Hematopoietic multipotent progenitor cell treated with erythropoietin and hydrocortisone succinate and interleukin-3 and kit ligand, for 6 days (in vitro differentiated cells): ENCODE measurements at places on chromosomes 16 and 17.

DNA sequence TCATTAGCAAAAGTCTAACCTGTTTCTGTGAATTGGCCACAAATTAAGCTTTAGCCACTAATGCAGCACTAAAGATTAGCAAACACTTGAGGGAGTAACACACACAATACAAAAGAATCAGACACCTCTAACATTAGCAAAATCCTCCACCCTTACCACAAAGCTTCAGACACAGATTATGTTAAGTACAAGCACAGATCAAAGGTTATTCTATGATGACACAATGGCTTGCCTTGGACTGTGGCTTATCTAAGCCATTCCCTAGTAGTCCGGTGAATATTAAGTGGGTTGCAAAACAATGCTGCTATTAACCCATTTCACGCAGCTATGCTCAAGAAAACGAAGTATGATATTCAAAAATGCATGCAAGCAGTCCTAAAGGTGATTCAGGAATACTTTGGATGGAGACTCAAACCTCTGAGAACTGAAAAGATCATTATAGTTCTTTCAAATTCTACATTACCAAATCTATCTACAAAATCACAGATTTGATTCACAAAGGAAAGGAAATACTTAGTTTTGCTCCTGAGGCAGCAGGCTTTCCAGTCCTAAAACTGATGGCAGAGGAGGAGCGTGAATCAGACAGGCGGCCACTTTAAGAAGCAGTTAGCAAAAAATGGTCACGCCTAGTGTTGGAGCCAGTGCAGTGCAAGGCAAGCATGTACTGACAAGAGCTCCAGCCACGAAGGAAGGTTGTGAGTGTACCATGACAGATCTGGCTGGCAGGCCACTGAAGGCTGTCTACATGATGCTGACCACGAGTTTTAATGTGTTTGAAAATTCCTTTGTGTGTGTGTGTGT is 67.2 kb downstream of the PARN start:
- peak; percentile 28 for DNase-seq

GRCh38 chr17:67392111-67392510 is 15.0 kb downstream of the PITPNC1 start:
- DNase-seq = no peak

DNA sequence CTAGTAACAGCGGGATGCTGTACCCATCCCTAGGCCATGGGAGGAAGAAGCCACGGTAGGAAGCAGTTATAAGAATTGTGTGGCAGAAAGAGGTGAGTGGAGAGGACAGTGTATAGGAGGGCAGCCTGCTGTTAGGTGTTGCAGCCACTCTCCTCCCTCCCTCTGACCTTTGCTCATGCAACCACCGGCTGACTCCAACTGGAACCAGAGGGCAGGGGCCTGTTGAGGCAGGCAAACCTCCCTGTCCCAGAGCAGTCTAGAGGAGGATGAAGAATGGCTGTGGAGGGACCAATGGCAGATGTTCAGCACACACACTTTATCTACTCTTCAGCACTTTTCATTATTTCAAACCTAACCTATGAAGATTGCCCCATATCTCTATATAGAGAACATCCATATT is 2.2 kb downstream of the TXNL4B start:
- no peak for DNase-seq

GRCh38 chr16:64991001-64991400 is 130.9 kb downstream of the CDH11 start:
- DNase-seq = no peak

DNA sequence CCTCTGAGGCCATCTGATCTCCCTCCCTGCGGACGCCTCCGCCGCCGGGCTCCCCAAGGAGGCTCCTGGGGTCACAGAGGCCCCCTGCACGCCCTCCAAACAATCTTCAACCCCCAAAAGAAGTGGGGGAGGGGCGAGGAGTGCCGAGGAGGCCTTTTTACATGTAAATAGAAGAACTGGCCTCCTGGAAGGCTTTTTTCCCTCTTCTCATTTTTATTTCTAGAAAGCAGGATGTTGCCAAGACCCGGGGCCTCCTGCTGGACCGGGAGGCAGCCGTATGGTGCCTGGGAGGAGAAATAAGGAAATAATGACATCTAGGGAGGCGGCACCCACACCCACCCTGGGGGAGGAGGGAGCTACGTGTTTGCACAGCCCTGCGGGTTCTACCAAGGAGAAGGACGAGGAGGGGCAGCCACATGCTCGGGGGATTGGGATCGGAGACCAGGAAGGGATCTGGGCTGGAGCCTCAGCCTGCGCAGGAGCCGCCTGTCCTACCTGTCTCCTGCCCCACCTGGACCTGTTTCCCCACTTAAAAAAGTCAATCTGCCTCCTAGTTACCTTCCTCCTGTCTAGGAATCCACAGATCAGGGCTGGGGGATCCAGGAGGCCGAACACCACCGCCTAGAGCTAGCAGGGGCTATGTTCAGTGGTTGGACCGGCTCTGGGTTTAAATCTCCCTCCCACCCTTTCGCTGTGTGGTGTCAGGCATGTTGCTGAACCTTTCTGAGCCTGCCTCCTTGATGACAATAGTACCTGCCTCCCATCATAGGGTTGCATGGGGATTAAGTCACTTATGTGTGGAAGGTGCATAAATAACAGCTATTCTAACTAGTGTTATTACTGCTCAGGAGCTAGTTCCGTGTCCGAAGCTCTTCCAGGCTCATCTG is 175.7 kb upstream of the GSE1 start:
- peak; percentile 41 for DNase-seq

DNA sequence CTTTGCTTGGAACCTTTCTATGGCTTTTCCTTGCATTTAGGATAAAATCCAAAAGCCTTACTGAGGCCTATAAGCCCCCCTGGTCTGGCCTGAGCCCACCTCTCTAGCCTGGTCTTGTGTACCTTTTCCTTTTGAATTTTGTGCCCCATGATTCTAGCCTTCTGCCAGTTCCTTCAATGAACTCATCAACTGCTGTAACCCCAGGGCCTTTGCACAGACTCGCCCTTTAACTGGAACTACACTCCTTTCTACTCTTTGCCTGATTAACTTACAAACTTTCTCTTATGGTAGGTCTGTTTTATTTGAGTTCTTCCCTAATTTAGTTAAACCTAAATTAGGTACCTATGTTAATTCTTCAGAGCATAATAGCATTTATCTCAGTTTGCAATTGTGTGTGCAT is 24.2 kb downstream of the GJD3 start:
- DNase-seq = peak; percentile 6

- no peak for DNase-seq
These were observed 38.7 kb downstream of the MYO18A start for GRCh38 chr17:29141514-29141876.

- DNase-seq = no peak
These were observed 44.2 kb downstream of the LDHD start for GRCh38 chr16:75072239-75072947.

DNA sequence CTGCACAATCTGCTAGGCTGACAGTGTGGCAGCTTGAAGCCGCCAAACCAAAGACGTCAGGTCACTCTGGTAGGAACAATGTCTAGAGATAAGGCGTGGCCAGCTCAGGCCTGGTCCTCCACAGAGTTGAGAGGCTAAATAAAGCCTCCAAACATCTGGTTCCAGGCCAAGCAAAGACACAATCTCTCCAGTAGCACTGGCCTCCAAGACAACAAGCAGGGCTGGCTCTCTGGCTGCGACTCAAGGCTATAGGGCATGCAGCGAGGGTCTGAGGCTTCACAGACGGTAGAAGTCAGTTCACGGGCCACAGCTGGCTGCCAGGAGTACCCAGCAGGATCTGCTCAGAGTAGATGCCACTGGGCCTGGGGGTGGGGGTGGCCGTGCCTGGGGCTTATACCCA is 75.6 kb downstream of the ABR start:
- DNase-seq = no peak
